ENCODE measurements at places on chromosomes 4 and X. TPM values are rescaled to one million over a fixed set of nuclear protein-coding genes. Genes with fewer than 3 reads are reported as not detected.

FGF5 gene
- 1.9 TPM for total RNA-seq

HPRT1 gene
- 13.2 TPM for total RNA-seq

HHIP gene
- 143 TPM for total RNA-seq

ATP8A1 gene
- total RNA-seq = 9.7 TPM

SYP gene
- total RNA-seq = not detected

TECRL gene
- not detected for total RNA-seq

EXOC1L gene
- not detected for total RNA-seq

USP26 gene
- not detected for total RNA-seq

CC2D2A gene
- total RNA-seq = 21.1 TPM

LRP2BP gene
- 0.24 TPM for total RNA-seq

RADX gene
- total RNA-seq = not detected

YIPF6 gene
- total RNA-seq = 12.8 TPM

CLDN34 gene
- 0.35 TPM for total RNA-seq

COL4A5 gene
- total RNA-seq = 40.1 TPM

MAGEA9B gene
- total RNA-seq = not detected

ADH7 gene
- total RNA-seq = not detected

VCX3B gene
- not detected for total RNA-seq

SYN1 gene
- 0.88 TPM for total RNA-seq

CWH43 gene
- not detected for total RNA-seq

RAB39B gene
- total RNA-seq = 0.05 TPM

PPEF1 gene
- total RNA-seq = 0.19 TPM

RNF212 gene
- total RNA-seq = 0.29 TPM

CEP44 gene
- 9.0 TPM for total RNA-seq

ATP10D gene
- 16.2 TPM for total RNA-seq

EDA2R gene
- 7.6 TPM for total RNA-seq

SPOCK3 gene
- total RNA-seq = 2.0 TPM

FGFRL1 gene
- total RNA-seq = 22.3 TPM

MAGEA1 gene
- not detected for total RNA-seq

ANK2 gene
- 4.1 TPM for total RNA-seq

F8A3 gene
- total RNA-seq = 9.0 TPM

TMSB15A gene
- 0.44 TPM for total RNA-seq

AADAT gene
- total RNA-seq = 2.2 TPM

LANCL3 gene
- 0.29 TPM for total RNA-seq

NDST3 gene
- total RNA-seq = not detected

TMEM150C gene
- total RNA-seq = 10.7 TPM

KDR gene
- 496 TPM for total RNA-seq

GPM6B gene
- total RNA-seq = 0.06 TPM

FHIP1A gene
- total RNA-seq = 1.3 TPM

Data from glomerular endothelial cell (primary cell).